SJCRH30 (cell line): ENCODE measurements at places on chromosomes 5 and 9. TPM values are rescaled to one million over a fixed set of nuclear protein-coding genes. Genes with fewer than 3 reads are reported as not detected.
A peak's percentile ranks its signal among the peaks of the same experiment; 100 is the strongest.

- H3K36me3 ChIP-seq = 0 out of 2 replicates have a peak, but pooled peaks cover 2% of the 10 kb centered on the region
- H3K4me1 ChIP-seq = peaks cover 74% of the 10 kb centered on the region
- DNase-seq = peak; percentile 83
- no peaks in the 10 kb centered on the region for H3K27me3 ChIP-seq
- peak overlapping the region; percentile 55 for H3K27ac ChIP-seq
- no peak overlapping the region for H3K4me3 ChIP-seq
Measured at GRCh38 chr5:139655727-139656271, 7.7 kb downstream of the CXXC5 start.

DNA sequence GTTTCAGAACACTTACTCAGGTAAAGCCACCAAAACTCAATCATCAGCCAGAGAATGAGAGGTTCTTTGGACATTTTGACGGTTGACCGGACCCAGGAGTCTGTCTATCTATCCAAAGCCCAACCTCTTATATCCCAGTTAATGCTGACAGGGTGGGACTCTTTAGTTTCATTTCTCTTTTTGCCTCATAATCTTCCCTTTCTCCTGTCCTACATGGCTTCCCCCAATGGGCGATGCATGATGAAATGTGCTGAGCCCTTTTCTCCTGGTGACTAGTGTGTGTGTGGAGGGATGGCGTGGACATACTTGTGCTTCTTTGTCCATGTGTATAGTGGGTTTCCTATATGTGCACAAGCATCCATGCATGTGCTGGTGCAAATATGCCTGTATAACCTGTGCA is at the start of gene TIMD4:
Gene TIMD4 (minus strand): TSS at position 102 of the 400 bp plus-strand sequence. CDS start 28 bp downstream, at position 74.
- no peaks in the 10 kb centered on the region for H3K27me3 ChIP-seq
- no peak within 1 kb of the TSS for H3K27ac ChIP-seq
- H3K36me3 ChIP-seq = no peaks in the 10 kb centered on the region
- no peaks in the 10 kb centered on the region for H3K4me1 ChIP-seq
- H3K4me3 ChIP-seq = no peak within 1 kb of the TSS

DNA sequence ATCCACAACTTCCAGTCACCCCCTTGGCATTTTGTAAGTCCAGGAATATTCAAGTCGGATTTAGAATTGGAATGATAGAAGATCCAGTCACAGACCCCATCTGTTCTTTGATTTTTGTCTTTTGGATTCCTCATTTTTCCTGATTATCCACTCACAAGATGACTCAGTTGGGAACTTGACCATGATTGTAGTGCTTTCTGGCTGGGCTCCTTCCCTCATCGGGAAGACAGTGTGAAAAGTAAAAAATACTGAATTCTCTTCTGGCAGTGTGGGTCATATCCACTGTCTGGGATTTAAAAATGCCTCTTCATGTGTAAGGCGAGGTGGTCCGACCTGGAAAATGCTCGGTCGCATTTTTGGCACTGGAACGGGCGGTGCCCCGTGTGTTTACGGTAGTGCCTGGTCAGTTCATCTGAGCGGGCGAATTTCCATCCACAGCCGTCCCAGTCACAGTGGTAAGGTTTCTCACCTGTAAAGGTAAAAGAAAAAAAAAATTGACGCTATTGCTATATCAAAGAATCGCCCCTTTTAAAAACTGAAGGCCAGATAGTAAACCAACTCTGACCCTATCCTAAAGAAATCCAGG is 4.0 kb downstream of the KLF4 start:
- no peaks in the 10 kb centered on the region for H3K4me1 ChIP-seq
- H3K36me3 ChIP-seq = no peaks in the 10 kb centered on the region
- no peak overlapping the region for H3K27ac ChIP-seq

DNA sequence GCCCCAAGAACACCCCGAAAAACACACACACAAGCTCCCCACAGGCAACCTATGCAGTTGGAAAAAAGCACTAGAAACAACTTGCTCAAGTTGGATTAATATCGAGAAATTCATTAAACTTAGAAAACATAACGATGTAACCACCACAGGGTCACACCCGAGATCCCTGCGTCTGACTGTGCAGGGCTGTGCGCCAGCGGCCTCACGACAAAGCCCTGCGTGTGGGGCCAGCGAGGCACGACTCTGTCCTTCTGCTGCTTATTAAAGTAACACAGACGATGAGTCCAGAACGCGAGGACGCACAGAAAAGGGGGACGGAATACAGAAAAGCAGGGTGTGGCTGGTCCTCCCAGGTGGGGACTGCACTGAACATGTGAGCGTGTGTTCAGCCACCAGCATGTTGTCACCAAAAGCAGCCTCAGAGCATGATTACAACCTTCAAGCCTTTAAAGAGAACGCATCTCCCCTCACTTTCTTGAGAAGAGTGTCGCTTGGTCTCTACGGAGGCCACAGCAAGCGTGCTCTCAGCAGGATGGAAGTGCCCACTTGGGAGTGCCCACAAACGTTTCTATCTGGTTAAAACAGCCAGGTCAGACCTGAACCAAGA is 14.4 kb downstream of the SLC12A7 start:
- no peaks in the 10 kb centered on the region for H3K27me3 ChIP-seq
- H3K36me3 ChIP-seq = no peaks in the 10 kb centered on the region
- H3K27ac ChIP-seq = no peak overlapping the region
- H3K4me1 ChIP-seq = peaks cover 22% of the 10 kb centered on the region
- H3K4me3 ChIP-seq = no peak overlapping the region
- no peak for DNase-seq

Gene PTRH1
- 4.3 and 7.0 TPM in 2 replicates for total RNA-seq

Gene PCDHA13
- 0.05 TPM in 1 of 2 replicates, not detected in the other for total RNA-seq

Gene SOHLH1
- 2.1 and 2.4 TPM in 2 replicates for total RNA-seq

GRCh38 chr9:31519011-31519410 is 865.4 kb upstream of the ACO1 start:
- no peaks in the 10 kb centered on the region for H3K27me3 ChIP-seq
- DNase-seq = peak; percentile 15
- no peak overlapping the region for H3K4me3 ChIP-seq
- no peaks in the 10 kb centered on the region for H3K4me1 ChIP-seq
- H3K36me3 ChIP-seq = no peaks in the 10 kb centered on the region

- no peaks in the 10 kb centered on the region for H3K27me3 ChIP-seq
- no peak overlapping the region for H3K4me3 ChIP-seq
- H3K4me1 ChIP-seq = no peaks in the 10 kb centered on the region
- no peak for DNase-seq
- no peaks in the 10 kb centered on the region for H3K36me3 ChIP-seq
Measured at GRCh38 chr5:88142886-88143692, 125.6 kb downstream of the TMEM161B start.

DNA sequence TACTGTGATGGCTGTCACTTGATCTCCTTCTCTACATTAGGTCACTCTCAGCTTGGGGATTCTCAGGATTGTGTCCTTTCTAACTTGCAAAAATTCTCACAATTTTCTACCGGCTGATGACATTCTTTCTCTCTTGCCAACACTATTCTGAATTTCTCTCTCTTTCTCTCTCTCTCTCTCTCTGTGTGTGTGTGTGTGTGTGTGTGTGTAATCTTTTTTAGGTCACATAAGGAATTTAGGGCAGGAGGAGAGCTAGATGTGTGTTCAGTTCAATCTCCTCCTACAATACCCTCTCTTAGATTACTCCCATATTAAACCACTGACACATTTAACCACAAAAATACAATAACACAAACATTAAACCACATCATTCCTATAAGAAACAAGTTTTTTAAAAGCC is 242.3 kb upstream of the NREP start:
- no peak for DNase-seq
- H3K36me3 ChIP-seq = no peaks in the 10 kb centered on the region
- no peak overlapping the region for H3K27ac ChIP-seq

GRCh38 chr5:14490309-14490711 is 91.3 kb upstream of the OTULINL start:
- H3K27me3 ChIP-seq = no peaks in the 10 kb centered on the region
- DNase-seq = no peak
- no peak overlapping the region for H3K4me3 ChIP-seq
- peaks cover 16% of the 10 kb centered on the region for H3K36me3 ChIP-seq
- no peaks in the 10 kb centered on the region for H3K4me1 ChIP-seq
- no peak overlapping the region for H3K27ac ChIP-seq

Gene NR2F1-AS1
- total RNA-seq = 11.3 and 12.4 TPM in 2 replicates

Gene PCDHGA8
- total RNA-seq = 3.3 and 3.4 TPM in 2 replicates

Gene CDO1
- total RNA-seq = 0.23 TPM in 1 of 2 replicates, not detected in the other

DNA sequence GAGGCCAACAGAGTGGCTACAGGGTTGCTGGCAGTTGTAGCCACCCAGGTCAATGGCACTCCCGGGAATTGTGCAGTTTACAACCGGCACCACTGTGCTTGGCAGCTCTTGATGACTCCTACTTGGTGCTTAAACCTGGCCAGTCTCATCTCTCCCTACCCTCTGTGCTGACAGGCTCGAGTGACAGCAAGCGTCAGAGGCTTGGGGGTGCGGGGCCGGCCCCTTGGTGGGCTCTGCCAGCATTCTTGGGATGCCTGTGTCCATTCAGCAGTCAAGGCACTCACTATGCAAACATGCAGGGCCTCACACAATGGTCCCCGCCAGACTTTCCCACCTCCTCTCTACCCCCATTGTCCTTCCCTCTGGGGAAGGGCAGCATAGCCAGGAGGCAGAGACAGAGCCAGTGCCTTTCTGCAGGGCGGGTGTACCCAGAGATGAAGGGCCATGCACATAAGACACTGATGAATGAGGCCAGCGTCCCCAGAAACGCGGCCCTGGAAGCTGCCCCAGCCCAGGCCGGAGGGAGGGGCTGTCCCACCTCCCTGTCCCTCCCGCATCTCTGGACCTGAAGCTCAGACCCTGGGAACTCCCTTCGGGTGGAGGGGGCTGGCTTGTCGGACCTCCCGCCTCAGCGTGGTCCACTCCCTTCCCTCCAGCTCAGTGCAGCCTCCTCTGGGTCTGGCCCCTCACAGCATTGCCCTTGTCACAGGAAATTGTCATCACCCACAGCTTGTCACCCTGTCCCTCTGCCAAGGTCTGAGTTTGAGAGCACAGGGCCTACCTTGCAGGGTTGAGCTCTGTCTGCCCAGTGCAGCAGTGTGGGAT is 26.4 kb upstream of the NOTCH1 start:
- H3K4me3 ChIP-seq = no peak overlapping the region
- H3K27ac ChIP-seq = no peak overlapping the region
- peaks cover 26% of the 10 kb centered on the region for H3K4me1 ChIP-seq
- no peaks in the 10 kb centered on the region for H3K36me3 ChIP-seq

- H3K36me3 ChIP-seq = no peaks in the 10 kb centered on the region
- H3K4me3 ChIP-seq = no peak overlapping the region
- no peaks in the 10 kb centered on the region for H3K27me3 ChIP-seq
- DNase-seq = no peak
- H3K4me1 ChIP-seq = 0 out of 2 replicates have a peak, but pooled peaks cover 3% of the 10 kb centered on the region
Measured at GRCh38 chr9:72596451-72597180, 75.2 kb downstream of the TMC1 start.

DNA sequence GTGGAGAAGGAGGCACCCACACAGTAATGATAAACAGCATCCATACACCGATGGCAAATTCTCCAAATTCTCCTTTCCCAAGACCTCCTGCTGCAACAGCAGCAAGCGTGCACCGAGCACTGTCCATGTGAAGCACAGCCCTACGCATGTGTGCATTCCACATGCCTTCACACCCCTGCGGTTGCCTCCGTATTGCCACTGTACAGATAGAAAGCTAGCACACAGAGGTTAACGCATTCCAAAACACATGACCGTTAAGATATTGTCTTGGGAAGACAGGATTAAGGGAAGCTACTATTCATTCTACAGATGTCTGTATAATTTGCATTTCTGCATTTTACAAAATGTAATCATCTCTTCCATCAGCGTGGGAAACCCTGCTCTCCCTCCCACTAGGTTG is 6.6 kb downstream of the FLT4 start:
- no peak for DNase-seq
- no peaks in the 10 kb centered on the region for H3K4me1 ChIP-seq
- no peak overlapping the region for H3K27ac ChIP-seq
- no peak overlapping the region for H3K4me3 ChIP-seq

Gene NACC2
- 3.6 and 4.4 TPM in 2 replicates for total RNA-seq

Gene PCDHGB1
- 21.1 and 23.4 TPM in 2 replicates for total RNA-seq

GRCh38 chr9:68904454-68904853 is 109.5 kb downstream of the PRKACG start:
- H3K4me3 ChIP-seq = no peak overlapping the region
- no peaks in the 10 kb centered on the region for H3K4me1 ChIP-seq
- H3K27me3 ChIP-seq = peaks cover 15% of the 10 kb centered on the region
- no peaks in the 10 kb centered on the region for H3K36me3 ChIP-seq
- no peak for DNase-seq
- no peak overlapping the region for H3K27ac ChIP-seq

DNA sequence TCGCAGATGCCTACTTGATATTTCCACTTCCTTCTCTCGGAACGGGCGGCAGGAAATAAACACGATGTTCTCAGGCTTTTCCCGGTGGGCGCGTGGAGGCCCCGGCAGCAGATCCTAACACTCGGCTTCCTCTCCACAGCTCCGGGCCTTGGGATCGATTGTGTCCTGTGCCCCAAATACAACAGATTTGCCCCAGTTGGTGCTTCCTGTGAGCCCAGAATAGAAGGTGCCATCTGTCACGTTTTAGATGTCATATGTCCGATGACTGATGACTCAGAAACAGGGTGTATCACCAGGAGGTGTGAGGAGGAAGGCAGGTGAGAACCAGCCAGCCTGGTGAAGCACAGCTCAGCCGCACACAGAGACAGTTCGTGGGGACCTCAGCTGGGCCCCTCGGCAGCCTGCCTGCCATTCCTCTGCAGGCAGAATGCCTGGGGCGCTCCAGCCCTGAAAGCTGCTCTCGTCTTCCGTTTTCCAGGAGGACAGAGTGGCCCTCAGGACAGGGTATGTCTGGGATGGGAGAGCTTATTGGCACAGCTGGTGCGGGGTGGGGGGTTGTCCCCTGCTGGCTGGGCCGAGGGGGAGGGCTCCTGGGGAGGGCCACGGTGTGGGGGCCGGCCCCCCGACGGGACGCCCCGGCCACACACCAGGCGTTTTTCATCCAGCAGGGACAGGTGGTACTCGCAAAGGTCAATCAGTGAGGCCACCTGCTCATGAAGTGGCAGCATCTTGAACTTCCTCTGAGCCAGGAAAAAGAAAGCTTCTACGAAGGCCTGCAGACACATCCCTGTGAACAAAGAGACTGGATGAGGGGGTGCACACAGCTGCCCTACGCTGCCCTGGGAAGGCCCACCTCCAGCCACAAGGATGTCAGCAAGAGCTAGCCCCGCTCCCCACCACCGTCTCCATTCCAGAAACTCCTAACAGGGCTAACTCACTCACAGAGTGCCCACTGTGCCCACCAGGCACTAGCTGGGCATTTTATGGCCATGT is 171.0 kb downstream of the DAB2IP start:
- peaks cover 15% of the 10 kb centered on the region for H3K4me1 ChIP-seq
- no peaks in the 10 kb centered on the region for H3K36me3 ChIP-seq
- peak overlapping the region; percentile 4; the same call in 1 of the 2 replicates for H3K4me3 ChIP-seq
- DNase-seq = peak; percentile 74

Gene NEUROG1
- total RNA-seq = not detected in 2 replicates

- no peaks in the 10 kb centered on the region for H3K36me3 ChIP-seq
- H3K27ac ChIP-seq = no peak overlapping the region
- H3K4me3 ChIP-seq = no peak overlapping the region
- H3K4me1 ChIP-seq = no peaks in the 10 kb centered on the region
- DNase-seq = no peak
Measured at GRCh38 chr9:20929276-20929675, 102.2 kb downstream of the HACD4 start.

GRCh38 chr9:7042124-7042523 is 284.4 kb downstream of the KDM4C start:
- no peaks in the 10 kb centered on the region for H3K4me1 ChIP-seq
- no peak overlapping the region for H3K27ac ChIP-seq
- no peak for DNase-seq
- H3K36me3 ChIP-seq = no peaks in the 10 kb centered on the region; the same call in 1 of the 2 replicates
- H3K4me3 ChIP-seq = no peak overlapping the region
